Stimulated activated CD4-positive, alpha-beta T cell treated with anti-CD3 and anti-CD28 coated beads, Interleukin-1b, Interleukin-23, amount 100 ng/mL, for 1 hour (primary cell): ENCODE measurements at places on chromosomes 6 and 20.

GRCh38 chr20:31831211-31831610, 12.1 kb downstream of the MYLK2 start:
- DNase-seq = no peak

DNA sequence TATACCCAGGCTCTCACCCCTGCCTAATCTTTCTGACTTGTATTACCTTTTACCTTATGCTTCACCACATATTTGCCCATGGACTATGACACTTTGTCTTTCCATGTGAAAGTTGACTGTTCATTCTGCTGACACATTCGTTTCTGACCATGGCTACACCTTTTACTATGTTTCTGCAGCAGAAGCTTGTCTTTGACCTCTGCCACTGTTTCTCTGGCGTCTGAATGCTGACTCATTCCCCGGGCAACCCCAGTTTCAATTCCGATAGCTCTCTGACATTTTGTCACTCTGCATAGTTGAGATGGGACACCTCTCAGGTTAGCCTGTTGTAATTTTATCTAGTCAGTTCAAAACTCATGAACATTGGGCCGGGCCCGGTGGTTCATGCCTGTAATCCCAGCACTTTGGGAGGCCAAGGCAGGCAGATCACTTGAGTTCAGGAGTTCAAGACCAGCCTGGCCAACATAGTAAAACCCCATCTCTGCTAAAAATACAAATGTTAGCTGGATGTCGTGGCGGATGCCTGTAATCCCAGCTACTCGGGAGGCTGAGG, 50.7 kb downstream of the SLC26A8 start:
- no peak for DNase-seq

- DNase-seq = no peak
Observed at GRCh38 chr20:10671919-10672623, 1.7 kb downstream of the JAG1 start.

- no peak for DNase-seq
Observed at GRCh38 chr6:23176883-23177282, 607.5 kb downstream of the HDGFL1 start.

- no peak for DNase-seq
Observed at GRCh38 chr6:54132587-54132986, 21.3 kb downstream of the MLIP start.

DNA sequence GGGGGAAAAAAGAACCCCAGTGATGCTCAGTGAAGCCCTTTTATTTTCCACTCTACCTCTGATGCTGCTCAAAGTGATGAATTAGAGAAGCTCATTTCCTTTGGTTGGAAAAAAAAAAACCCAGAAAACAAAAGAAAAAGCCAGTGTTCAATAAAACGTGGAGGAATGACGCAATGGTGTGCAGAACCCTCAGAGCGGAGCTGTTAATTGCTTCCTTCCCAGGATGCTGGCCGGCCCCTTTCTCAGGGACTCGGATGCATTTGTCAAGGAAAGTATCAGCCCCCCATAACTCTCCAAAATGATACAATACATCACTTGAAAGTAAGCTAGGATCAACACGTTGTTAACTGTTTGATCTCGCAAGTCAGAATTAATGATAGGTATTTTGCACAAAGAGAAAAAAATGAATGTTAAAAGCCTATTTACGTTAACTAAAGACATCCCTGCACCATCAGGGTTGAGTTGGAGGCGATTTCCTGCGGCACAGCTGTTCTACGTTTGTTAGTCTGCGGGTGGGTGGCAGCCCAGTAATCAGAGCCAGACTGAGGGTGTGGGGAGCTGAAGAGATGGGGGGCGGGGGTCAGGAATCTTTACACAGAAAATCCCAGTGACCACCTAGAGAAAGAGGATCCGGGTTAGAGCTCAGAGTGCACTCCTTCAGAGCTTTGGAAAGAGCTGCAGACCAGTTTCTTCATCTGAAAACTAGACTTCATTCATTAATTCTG, 132.4 kb downstream of the BMP7 start:
- no peak for DNase-seq

- DNase-seq = no peak
Observed at GRCh38 chr6:33869121-33869520, 65.3 kb upstream of the MLN start.

GRCh38 chr6:89886378-89887120, 7.7 kb upstream of the GJA10 start:
- DNase-seq = no peak

DNA sequence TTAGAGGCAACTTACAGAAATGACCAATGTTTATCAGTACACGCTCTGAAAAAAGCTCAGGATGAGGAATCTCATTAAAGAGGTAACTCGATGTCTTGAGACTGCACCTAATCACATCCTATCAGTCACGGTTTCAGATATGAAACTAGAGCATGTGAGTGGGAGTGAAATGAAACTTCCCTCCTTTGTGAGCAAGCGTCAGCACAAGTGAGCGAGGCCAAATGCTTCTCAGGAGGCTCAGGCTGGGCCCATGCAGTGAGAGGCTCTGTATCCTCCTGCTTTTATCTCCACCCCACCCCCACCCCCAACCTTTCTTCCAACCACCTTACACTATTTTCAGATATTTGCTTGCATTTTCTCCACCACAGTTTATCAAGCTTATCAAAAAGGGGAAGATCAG, 140.8 kb upstream of the RIMS1 start:
- DNase-seq = no peak

GRCh38 chr20:31662372-31662854, 24.7 kb downstream of the COX4I2 start:
- DNase-seq = no peak

DNA sequence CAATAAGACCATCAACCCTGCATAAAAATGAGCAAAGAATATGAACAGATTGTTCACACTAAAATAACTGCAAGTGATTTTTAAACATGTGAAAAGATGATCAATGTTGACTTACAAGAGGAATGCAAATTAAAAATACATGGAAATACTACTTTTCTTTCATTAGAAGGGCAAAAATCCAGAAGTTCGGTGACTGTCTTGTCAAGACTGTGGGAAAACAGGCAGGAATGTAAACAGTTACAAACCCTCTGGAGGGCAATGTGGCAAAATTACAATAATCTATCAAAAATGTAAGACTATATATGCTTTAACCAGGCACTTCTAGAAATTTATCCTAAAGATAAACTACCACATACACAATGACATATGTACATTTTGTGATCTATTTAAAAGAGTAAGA, 86.7 kb downstream of the TNFAIP3 start:
- DNase-seq = no peak

- peak; percentile 15 for DNase-seq
Observed at GRCh38 chr6:158518191-158519127, 41.4 kb upstream of the TMEM181 start.

GRCh38 chr6:162421004-162421403, 306.6 kb downstream of the PRKN start:
- no peak for DNase-seq

DNA sequence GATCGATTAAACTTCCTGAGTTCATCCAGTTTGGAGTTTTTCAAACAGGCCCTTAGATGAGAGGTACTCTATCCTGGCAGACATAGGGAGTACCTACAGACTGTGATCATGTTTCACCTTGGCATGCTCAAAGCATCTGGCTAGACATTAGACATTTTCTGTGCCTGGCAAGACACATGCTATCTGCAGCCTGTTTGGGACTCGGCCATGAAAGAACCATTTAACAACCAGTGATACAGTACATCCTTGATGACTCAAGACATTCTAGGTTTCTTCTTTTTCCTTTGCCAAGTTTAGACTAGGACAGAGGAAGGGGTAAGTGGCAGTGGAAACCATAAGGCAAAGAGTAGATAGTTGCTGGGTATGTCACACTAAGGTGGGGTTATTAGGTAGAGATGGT, 15.4 kb upstream of the PAQR8 start:
- DNase-seq = no peak

GRCh38 chr20:5885866-5886265, 64.5 kb downstream of the TRMT6 start:
- DNase-seq = no peak

DNA sequence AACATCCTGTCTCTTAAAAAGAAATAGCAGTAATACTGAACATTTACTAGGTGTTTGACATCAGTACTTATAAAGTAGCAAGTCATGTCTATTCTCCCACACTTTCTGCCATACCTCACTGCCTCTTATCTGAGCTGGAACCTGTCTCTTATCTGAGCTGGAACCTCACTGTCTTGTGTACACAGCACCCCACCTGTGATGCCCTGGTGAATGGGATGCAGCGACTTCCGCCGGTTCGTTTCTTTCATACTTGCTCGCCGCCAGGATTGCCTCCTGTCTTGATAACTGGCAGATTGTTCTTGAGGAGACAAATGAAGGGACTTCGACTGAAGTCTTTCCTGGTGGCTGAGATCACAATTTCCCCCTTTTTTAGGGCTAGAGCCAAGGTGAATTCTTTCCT, 2.9 kb downstream of the DSN1 start:
- DNase-seq = no peak

DNA sequence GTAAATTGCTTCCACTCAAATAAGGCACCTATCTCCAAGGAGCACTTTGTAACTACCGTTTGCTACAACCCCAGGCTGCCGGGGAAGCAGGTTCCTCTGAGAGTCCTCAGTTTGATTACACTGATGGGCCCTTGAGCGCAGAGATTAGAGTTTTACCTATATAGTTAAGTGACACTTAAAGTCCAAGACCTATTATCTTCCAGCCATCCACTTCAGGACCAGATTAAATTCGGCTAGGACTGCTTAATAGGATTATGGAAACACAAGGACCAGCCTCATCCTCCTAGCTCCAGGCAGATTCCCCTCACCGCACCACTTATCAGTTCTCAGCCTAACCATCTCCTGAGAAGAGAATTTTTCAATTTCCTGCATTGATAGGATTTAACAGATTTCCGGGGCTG, 64.7 kb upstream of the TIAM2 start:
- DNase-seq = no peak

DNA sequence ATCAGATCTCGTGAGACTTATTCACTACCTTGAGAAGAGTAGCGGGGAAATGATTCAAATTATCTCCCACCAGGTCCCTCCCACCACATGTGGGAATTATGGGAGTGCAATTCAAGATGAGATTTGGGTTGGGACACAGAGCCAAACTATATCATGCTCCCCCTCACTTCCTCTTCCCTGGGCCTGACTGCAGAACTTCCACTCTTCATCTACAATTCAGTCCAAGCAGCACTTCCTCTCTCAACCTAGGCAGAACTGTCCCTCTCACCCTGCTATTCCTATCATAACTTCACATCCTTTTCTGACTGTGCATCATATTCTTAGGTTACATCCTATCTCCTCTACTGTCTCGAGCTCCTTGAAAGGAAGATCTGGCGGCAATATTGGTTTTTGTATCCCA, 184.0 kb upstream of the HDDC2 start:
- DNase-seq = no peak

DNA sequence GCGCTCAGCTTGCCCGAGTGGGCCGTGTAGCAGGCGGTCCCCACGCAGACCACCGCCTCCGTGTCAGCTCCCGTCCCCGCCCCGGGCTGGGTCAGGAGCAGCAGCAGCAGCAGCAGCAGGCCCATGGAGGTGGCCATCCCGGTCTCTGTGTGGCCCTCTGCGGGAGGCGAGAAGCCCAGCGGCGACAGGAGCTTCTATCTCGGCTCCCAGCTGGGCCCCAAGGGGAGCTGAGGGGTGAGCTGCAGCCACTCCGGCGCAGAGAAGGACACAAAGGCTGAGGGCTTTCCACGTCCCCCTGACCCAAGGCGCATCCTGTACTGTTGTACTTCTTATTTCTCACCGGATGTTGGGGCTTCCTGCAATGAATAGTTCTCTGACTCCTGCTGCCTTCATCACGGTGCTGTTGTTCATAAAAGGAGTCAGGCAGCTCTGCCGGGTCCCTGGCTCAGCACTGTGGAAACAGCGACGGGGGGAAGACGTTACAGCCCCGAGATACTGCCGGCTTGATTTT, at the start of gene CD93:
TSS of gene CD93 (minus strand) at position 269 of the 511 bp plus-strand sequence. CDS start at position 137, 132 bp downstream.
- DNase-seq = no peak

DNA sequence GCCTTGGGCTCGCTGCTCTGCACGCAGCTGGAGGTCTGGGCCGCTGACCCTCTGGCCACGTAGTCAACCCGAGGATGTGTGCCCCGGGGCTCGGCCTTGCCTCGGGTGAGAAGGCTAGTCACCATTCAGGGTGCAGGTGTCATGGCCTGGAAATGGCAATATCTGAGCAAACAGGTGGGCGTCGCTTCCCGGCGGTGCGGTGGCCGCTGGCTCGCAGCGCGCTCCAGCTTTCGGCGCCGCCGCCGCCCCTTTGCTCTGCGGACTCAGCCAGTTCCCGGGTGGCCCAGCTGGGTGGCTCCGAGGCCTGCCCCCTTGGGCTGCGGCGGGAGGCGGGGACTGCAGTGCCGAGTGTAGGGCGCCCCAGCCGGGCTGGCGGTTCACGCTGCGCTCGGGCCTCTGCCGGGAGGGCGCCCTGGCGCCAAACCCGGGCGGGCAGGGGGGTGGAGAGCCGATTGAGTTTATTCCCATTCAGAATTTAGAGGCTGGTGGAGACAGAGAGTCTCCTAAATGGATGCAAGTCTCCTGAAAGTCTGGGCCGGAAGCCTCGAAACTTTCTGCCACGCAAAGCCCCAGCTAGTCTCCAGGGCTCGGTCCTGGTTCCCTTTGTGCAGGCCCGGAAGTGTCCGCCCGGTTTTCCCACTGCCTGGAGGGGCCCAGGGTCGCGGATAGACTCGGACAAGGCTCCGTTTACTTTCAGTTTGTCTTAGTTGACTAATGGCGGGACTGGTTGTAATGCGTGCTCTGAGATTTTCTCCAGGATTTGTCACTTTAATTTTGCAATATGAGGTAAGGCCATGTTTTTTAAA, 11.3 kb upstream of the TFAP2A start:
- no peak for DNase-seq

DNA sequence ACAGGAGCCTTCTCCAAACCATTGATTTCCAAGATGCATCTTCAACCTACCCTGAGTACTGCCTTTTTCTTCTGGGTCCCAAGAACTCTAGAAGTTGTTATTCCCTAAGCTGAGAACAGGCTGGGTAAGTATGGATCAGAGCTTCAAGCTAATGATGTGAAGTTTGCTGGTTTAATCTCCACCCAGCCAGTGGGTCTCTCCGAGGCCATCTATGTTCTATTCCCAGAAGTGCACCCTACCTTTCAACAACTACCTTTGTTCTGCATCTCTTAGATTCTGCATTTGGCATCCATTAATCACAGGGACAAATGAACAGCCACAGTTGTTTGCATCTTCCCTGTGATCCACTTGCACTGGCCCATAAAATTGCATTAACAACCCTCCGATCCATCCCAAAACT, 246.2 kb downstream of the HIVEP2 start:
- no peak for DNase-seq

GRCh38 chr6:57220083-57220703, 1.9 kb downstream of the RAB23 start:
- DNase-seq = no peak

DNA sequence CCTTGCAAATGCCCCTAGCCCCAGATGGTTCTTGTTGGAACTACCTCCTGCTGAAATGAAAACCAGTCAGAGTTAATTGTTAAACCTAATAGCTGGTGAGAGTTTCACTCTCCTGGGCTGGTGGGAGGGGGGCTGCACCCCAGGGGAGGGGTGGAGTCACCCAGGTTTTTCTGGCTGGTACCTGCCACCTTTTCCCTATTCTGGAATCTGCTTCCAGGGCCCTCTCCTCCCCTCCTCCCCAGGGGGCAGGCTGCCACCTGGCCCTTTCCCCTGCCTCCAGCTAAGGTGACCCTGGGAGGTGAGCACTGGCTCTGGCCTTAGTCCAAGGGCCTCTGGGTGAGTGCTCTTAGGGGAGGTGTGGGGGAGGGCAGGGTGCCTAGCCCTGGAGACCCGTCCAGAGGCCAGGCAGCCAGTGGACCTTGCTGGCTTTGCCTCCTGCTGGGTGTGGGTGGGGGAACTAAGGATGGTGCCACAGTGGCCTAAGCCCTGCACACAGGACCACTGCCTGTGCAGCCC, 48.8 kb upstream of the EPB41L1 start:
- DNase-seq = no peak

GRCh38 chr6:170371080-170371479, 64.5 kb downstream of the FAM120B start:
- DNase-seq = no peak
